ENCODE measurements at places on chromosomes 2 and 18.

- no peak for DNase-seq
Measured at GRCh38 chr18:13433125-13433524, 214.6 kb downstream of the LDLRAD4 start.

GRCh38 chr2:47274054-47274782 is 119.1 kb upstream of the STPG4 start:
- no peak for DNase-seq

GRCh38 chr2:67645280-67646138 is 248.4 kb downstream of the ETAA1 start:
- DNase-seq = no peak

DNA sequence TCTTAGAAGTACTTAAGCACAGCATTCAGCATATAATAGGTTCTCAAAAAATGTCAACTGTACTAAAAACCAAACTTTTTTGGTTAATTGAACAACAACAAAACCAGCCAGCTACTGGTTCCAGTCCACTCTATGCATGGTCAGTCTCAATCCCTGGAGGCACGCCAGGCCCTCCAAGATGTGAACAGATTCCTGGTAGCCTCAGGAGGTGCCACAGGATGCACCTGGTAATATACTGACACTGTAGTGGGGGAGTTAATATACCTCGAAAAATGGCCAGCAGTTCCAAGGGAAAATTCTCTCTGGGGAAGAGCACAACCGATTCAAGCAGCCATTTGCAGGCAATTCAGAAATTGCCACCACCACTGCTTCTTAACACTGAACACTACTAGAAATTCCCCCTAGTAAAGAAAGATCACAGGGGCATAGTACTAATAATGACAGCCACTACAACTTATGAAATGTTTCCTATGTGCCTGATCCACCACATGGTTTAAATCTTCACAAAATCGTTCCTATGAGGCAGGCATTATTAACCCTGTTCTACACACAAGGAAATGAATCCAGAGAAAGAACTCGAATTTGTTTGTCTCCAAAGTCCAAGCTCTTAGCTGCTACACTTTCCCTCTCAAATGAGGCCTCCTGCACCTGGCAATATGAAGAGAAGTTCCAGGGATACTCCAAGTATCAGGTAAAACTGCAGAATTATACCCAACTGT is 3.4 kb downstream of the MGAT4A start:
- DNase-seq = no peak

DNA sequence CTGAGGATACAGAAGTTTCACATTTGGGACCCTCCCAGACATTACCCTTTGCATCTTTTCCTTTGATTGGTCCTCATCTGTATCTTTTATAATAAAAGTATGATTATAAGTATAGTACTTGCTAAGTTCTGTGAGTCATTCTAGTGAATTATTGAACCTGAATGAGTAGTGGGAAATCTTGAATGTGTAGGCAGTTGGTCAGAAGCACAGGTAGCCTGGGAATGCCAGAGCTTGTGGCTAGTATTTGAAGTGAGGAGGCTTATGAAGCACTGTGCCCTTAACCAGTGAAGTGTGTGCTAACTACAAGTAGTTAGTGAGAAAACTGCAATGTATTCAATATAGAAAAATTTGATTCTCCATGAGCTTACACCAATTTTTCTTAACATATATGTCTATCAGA is 257.6 kb downstream of the GRB14 start:
- no peak for DNase-seq

- no peak for DNase-seq
Measured at GRCh38 chr2:176648700-176649297, 379.6 kb downstream of the MTX2 start.

DNA sequence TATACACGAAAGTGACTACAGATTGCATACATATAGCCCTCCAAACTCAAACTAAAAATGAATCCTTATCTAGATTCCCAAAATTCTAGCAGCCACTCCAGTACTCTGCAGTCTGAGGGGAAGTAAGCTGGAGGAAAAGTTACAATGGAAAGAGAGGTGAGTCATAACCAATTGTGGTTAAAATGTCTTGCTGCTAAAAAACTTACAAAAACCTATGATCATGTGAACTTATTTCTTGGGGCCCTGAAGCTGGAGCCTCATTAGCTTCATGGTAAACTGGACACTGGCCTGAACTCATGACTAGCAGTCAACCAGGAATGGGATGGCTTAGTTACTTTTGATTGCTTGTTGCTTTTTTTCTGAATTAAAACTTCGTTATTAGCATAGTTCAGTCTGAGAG is 175.9 kb downstream of the SLC4A3 start:
- DNase-seq = no peak

GRCh38 chr2:234426616-234427015 is 70.3 kb downstream of the ARL4C start:
- DNase-seq = no peak

GRCh38 chr2:197804758-197805714 is 643 bp downstream of the PLCL1 start:
- DNase-seq = no peak

- no peak for DNase-seq
Measured at GRCh38 chr2:217614498-217614897, 388.3 kb downstream of the TNS1 start.

GRCh38 chr2:100891906-100892642 is 72.1 kb downstream of the NPAS2 start:
- DNase-seq = no peak

DNA sequence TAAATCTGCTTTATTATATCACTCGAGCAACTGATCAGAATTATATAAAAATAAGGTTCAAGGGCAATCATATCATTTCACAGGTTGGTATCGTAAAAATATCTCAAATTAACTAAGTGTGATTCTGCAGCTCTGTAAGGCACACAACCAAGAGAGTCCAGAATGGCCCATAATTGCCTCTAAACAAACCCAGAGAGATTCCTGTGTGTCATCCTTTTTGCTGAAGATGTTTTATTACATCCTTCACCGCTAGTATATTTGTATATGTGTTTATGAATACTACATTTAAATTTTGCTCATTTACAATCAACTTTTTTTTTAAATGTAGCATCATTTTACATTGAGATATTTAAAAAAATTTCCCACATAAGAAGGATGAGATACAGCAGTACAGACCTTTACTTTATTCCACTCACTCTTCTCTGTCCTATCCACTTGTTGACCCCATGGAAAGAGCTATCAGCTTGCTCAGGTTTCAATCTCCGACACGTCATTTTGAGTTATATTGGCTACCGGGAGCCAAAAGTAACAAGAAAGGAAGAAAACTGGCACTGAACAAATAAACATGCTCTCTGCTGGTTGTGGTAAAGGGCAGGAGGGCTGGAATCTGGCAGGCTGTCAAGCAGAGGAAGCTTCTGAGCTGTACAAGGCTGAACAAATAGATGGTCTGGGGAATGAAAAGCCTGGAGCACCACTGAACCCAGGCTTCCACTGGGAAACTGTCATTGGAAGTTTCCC is 23.1 kb downstream of the PLA2R1 start:
- no peak for DNase-seq

DNA sequence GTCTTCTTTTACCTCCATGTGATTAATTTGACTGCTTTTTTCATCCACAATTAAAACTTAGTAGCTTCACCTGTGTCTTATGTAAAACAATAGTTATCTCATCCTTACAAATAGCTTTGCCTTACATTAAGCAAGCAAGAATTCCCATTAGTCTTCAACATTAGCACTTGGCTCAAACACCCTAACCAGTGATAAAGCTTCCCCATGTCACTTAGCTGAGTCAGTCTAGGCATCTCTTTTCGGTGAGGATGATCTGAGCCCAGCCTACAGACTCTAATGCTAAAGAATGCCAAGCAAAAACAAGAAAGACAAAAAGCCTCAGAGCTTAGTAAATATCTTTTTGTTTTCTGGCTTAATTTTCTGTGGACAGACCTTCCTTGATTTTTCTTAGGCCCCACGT is 26.1 kb downstream of the GAD1 start:
- DNase-seq = no peak

DNA sequence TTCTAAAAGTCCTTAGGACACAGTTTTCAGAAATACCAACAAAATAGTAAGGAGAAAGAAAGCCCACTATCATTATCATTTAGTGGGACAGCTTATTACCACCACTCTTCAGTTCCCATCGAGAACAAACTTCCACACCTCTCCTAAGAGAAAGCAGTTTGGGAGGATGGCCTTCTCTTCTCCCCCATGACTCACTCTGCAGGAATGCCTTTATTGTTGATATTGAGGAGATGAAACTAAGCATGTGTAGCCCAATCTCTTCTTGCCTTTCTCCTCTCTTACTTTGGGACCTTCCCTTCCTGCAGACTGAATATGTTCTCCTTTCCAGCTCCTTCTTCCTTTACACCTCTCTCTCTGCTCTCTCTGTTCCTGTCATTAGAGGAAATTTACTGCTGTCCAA is 30.0 kb upstream of the ERMN start:
- no peak for DNase-seq

DNA sequence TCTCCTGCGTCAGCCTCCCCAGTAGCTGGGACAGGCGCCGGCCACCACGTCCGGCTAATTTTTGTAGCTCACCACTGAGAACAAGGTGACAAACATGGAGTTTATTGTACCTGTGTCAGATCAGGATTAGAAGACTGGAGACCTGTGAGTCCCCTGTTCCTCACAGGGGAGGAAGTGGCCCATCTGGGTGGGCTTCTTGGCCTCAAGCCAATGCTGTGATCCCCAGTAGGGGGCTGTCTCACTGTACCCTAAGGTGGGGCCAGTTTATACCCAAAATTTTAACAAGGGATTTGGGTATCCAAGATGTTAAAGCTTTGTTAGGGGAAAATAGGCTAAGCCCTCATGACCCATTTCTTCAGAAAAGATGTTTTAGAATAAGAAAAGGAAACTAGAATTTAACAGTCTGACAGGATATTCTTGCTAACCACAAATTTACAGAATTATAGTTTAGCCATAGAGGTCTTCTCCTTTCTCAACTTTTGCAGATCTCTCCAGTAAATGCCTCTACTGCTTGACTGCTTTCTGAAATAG is 16.3 kb downstream of the PCBP1 start:
- no peak for DNase-seq

- DNase-seq = no peak
Measured at GRCh38 chr2:66573416-66573815, 138.5 kb downstream of the MEIS1 start.

- no peak for DNase-seq
Measured at GRCh38 chr2:181073896-181074295, 93.5 kb downstream of the UBE2E3 start.

GRCh38 chr2:91477731-91478672 is 2786.5 kb downstream of the RPIA start:
- DNase-seq = no peak

GRCh38 chr2:196256585-196256984 is 85.2 kb upstream of the STK17B start:
- DNase-seq = no peak

DNA sequence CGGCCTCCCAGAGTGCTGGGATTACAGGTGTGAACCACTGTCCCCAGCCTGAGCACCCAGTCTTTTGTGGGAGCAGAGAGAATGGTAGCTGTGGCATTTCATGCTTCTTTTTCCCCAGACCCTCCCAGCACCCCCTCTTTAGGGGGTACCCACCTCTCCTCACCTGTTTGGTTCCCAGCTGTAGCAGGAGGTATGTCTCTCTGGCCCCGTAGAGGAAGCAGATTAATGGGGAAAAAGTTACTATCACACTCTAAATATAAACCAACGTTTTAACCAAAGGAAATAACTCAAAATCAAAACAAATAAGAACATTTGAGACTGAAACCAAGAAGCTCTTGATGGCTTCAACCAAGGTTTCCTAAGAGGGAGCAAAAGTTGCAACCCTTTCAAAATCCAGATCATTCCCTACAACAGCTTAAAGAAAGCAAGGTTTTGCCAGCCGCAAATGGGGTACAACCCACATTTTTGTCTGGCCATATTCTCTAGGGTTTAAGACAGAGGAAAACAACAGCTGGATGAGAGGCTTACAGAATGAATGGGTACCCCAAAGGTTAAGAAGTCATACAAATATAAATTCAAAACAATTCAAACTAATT is 8.0 kb downstream of the RNF125 start:
- DNase-seq = no peak

- no peak for DNase-seq
Measured at GRCh38 chr18:8980918-8981317, 121.6 kb upstream of the NDUFV2 start.

DNA sequence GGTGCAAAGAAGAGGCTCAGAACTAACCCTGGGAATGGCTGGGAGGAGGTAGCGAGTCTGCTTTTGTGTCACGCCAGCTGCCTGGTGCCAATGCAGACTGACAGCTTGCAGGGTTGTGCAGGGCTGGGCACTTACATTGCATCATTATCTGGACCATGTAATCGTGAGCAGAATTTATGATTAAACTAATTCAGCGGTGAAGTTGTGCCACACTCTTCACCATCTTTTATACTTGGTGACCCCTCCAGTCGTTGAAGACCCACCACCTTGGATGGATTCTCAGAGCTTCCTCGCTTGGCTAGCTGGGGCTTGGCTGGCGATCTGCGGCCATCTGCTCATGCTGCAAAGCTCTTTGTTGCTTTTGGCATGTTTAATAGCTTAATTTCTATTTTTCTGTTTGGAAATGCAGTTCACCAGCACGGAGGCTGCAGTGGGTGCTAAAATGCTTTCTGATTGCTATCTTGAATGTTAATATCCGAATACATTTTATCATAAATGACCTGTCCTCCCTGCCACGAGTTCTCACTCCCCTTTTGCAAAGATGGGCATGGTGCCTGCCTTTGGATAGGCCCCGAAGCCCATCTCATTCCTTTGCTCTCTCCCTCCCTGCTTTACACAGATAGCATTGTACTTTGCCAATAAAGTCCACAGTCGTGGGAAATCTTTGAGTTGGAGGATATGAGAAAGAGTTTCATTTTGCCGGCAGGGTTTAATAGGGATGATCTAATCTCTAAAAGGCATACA is 188.2 kb downstream of the PRKCE start:
- no peak for DNase-seq

GRCh38 chr18:25880441-25880840 is 210.0 kb downstream of the SS18 start:
- no peak for DNase-seq

DNA sequence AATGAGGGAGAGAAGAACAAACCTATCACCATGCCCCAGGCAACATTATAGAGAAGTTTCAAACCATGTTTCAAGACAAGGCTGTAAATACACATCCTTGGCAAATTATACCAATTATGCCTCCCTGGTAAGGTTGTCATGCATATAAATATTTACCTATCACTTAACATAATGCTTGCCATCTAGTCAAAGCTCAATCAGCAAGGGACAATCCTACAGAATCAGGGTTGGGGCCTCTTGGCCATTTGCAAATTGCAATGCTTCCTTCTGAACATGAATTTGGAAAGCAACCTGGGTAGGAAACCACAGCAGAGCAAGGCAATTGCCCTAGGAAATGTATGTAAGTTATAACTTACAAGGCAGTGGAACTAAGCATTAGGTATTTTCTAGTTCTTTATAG is 907.2 kb upstream of the CDH2 start:
- no peak for DNase-seq

DNA sequence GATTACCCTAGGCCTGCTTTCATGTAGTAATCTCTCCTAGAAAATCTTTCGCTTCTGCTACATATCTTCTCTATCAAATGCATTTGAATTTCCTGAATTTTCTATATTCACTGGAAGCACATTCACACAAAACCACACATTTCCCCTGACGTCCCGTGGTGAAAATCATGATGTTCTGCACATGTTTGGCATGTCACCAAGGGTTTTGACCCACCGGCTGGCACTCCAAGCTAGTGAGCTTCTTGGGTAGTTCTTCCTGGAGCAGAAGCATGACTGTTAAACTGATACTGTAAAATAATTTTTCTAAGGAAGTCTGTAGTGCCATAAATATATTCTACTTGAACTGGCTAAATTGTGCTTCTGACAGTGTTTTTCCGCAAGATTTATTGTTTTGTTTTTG is 510.1 kb upstream of the SLC8A1 start:
- no peak for DNase-seq
